NCI-H345 (cell line): ENCODE measurements at places on chromosomes 5 and 9.

DNA sequence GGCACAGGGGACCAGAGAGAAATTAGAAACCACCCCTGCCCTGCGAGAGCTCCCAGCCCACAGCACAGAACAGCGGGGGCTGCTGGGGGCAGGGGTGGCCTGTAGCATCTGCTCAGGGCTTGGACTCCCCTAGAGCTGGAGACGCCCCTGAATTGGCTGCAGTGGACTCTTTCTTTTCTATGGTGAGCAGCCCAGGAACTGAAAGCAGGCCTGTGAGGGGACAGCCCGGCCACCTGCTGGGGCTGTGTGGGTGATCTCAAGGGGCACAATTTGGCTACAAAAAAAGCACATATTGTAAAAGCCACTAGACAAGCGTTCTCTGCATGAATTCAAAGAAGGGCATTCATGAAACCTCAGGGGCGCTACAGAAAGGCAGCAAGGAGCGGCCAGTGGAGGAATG lies 57.5 kb upstream of the ICE1 start:
- no peak for DNase-seq

- no peak for DNase-seq
These were observed 263.7 kb upstream of the KLF9 start for GRCh38 chr9:70678153-70678552.

GRCh38 chr9:99253772-99254431 lies 31.8 kb downstream of the SEC61B start:
- DNase-seq = no peak

DNA sequence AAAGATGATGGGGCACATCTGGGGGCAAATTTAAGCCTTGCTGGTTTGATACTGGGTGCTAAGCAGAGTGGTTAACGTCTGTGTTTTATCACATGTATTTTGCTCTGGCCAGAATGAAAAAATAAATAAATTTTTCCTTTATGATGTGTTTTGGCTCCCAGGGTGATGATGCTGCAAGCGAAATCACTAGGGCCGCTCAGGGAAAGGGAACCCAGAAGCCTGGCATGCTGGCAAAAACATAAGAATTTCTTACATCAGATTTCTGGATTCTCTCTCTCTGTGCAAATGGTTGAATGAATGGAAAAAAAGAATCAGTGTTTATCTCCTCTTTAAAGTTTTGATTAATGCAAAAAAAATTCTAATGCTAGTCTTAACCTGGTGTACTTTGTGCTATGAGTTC lies 1975.2 kb upstream of the C9orf72 start:
- DNase-seq = no peak

DNA sequence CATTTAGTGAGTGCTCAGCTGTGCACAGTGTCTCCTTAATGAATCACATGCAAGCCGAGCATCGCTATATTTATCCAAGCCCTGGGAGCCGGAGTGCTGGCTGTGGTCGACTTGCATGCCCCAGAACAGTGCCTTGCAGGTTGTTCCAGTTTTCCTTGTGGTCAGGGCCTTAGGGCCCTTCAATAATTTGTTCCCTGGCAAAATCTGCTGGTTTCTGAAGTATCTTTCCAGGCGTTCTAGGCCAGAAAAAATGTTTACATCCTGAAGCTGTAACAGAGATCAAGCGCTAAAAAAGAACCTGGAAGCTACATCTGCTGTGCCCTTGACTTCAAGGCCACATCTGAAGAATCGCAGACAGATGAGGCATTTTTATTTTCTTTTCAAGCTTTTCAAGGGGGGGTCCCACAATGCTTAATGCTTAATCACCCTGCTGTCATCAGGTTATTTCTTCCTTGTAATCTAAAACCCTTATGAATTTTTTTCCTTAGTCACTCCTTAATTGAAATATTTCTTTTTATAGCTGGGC lies 105.8 kb downstream of the DOCK2 start:
- DNase-seq = peak; percentile 9

DNA sequence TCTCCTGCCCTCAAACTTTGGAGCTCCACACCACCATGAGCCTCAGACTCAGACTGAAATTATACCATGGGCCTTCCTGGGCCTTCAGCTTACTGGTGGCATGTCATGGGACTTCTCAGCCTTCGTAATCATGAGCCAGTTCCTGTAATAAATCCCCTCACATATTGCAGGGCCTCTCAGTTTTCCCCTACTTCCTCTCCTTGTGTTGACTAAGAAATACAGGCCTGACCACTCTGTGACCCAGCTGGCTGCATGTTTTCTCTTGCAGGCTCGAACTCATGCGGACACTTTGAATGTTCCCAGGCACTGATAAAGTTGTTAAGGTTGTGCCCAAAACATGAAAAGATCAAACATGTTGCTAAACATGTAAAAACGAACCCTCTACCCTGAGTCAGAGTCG lies 26.2 kb upstream of the SHC3 start:
- no peak for DNase-seq

DNA sequence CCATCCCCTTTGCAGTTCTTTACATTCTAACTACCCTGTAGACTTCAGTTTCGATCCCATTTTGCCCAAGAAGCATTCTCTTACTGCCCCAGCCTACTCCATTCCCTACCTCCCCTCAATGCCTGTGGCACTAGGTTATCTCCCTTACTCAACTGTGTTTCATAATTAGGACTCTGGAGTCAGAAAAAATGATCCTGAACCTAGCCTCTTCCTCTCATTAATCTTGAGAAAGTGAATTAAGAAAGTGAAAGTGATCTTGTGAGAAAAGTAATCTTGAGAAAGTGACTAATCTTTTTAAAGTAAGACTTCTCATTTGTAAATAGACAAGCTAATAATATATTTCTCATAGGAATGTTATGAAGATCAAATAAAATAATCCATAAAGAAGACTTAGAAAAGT lies 444.0 kb upstream of the TRPC7 start:
- DNase-seq = no peak

GRCh38 chr9:37104183-37104889 lies 16.0 kb upstream of the ZCCHC7 start:
- DNase-seq = no peak

DNA sequence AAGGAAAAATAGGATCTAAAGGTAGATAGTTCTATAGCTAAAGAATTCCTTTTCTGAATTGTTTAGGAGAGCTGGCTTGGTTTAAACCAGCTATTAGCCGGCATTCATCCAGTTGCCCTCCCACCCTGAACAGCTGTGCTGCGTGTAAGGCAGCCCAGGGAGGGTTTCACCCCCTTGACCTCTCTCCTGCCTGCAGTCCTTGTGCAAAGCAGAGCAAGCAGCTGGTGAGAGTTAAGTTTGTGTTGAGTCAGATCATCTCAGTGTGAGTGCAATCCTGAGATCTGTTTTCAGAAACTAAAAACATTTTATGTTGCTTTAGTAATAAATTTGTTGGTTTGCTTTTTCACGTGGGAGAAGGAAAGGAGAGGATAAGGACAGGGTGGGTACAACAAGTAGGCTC lies 13.0 kb downstream of the SLC25A25 start:
- no peak for DNase-seq

DNA sequence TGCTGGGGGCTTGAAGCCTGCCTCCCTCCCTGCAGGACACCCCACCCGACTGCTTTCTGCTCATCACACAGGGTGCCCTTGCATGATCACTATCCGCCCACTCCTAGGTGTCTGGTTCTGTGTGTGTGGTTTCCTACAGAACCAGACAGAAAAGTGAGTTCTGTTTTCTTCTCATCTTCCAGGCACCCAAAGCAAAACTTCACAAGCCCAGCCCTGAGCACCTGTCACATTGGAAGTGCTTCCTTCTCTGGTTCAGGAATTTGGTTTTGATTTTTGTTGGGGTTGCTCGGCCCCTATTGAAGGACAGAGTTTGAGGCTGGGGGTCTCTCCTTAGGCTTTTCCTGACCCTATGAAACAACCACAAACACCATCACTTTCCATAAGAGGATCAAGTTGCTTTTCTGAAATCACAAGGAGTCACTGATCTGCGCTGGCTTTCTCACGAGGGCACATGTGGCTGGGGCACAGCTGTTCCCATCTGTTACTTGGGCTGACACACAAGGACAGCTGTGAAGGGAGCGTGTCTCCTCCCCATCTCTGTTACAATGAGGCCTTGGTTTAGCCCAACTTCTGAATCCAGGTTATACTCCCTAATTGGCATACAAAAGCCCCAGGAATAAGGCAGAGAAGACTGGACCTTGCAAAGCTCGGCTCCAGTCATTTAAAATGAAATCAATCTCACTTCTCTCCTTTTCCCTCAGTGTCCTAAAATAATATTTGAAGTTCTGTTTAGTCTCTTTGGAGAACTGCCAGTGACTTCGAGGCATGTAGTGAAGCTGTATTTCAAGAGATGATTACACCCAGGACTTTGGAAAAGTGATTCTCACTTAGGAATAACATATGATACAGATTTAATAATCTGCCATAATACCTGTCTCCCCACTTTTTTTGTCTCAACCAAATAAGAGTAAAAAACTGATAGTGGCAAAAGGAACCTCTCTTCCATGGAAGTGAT lies 213.1 kb upstream of the GAS1 start:
- DNase-seq = no peak

- DNase-seq = peak; percentile 60
These were observed 30.9 kb downstream of the GSN start for GRCh38 chr9:121298689-121299466.

DNA sequence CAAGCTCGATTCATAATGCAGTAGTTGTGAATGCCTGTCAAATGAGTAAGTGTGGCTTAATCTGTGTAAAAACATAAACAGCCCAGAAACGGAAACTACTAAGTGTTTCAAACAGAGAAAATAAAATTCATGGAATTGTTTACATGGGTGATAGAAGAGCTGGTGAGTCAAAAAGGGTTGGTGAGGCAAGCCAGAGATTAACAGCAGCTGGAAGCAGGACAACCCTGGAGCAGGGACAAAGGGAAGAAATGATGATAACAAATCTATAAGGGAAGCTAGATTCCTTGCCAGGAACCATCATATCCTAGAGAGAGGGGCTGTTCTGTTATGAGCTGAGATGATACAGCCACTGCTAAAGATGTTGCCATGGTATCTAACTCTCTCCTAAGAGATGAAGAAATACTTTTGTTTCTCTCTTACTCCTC lies 18.0 kb upstream of the PRR16 start:
- no peak for DNase-seq

DNA sequence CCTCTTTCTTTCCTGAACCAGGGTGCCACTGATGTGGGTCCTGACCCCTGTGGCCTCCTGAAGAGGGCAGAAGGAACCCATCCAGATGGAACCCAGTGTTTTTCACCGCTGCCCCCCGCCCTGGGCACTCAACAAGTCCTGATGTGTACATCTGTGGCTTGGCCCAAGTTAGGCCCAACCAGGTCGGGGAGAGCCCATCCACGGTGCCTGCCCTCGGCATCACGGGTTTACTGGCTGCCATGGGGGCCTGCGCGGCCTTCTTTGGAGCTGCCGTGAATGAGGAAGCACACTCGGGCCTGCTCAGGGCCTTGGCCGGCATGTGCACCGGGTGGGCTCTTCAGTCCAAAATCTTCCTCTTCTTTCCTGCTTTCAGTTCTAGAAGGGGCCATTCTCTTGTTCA lies 5.8 kb downstream of the ECSCR start:
- DNase-seq = no peak

DNA sequence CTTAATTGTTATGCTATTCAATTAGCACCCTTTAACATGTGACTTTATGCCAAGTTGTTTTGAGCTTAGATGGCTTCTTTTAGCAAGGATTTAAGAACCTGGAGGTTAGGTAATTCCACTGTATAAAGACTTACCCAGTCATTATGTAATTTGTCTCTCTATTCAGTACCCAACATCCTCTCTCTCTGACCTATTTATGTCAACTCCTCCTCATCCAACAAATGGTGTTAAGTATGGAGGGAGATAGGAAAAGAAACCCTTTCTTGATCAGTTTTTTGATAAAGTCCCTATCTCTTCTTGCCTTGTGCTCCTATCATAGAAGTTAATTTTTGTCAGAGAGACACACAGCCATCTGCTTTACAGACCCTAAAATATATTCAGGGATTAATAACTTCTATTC lies 181.2 kb upstream of the GPR151 start:
- no peak for DNase-seq

DNA sequence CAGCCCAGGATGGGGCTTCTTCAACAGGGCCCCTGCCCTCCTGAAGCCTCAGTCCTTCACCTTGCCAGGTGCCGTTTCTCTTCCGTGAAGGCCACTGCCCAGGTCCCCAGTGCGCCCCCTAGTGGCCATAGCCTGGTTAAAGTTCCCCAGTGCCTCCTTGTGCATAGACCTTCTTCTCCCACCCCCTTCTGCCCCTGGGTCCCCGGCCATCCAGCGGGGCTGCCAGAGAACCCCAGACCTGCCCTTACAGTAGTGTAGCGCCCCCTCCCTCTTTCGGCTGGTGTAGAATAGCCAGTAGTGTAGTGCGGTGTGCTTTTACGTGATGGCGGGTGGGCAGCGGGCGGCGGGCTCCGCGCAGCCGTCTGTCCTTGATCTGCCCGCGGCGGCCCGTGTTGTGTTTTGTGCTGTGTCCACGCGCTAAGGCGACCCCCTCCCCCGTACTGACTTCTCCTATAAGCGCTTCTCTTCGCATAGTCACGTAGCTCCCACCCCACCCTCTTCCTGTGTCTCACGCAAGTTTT lies 23.6 kb downstream of the PCDHGC5 start:
- DNase-seq = peak; percentile 69

DNA sequence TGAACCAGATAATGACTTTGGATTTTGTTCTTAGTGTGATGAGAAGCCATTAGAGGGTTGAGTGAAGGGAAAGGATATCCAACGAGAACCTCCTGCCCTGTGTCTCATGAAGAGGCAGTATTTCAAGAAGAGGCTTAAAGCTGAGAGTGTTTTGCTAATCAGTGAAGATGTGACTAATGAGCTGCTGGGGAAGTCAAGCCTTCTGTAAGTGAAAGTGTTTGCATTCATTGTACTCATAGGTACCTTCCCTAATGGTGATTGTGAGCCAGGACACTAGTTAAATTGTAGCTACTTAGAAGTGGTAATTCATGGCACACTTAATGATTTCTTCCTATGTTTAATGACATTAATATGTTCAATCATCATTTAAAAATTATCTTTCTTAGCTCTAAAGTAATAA lies 23.7 kb downstream of the PIP5K1B start:
- no peak for DNase-seq

DNA sequence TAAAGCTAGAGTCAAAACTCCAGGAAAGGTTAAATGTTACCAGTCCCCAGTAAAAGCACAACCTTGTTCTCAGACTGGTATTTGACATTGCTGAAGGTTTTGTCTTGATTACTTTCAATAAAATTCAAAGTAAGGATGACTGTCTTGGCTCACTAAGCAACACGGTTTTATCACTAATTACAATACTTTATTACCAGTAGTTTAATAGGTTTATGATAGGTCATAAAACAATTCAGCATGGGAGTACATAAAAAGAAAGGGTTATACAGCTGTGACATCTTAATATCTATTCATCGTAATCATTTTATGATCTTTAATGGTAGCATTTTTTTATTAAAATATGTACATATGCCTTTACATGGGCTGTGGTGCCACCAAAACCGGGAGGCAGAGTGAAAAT lies 370.7 kb upstream of the IRX2 start:
- no peak for DNase-seq

DNA sequence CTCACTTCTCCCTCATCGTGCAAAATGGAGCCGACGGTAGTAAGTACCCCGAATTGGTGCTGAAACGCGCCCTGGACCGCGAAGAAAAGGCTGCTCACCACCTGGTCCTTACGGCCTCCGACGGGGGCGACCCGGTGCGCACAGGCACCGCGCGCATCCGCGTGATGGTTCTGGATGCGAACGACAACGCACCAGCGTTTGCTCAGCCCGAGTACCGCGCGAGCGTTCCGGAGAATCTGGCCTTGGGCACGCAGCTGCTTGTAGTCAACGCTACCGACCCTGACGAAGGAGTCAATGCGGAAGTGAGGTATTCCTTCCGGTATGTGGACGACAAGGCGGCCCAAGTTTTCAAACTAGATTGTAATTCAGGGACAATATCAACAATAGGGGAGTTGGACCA lies 979 bp downstream of the PCDHGA12 start:
- no peak for DNase-seq
